Cerebellar cortex (tissue), 1 donor: ENCODE measurements at places on chromosomes 11 and 22.

DNA sequence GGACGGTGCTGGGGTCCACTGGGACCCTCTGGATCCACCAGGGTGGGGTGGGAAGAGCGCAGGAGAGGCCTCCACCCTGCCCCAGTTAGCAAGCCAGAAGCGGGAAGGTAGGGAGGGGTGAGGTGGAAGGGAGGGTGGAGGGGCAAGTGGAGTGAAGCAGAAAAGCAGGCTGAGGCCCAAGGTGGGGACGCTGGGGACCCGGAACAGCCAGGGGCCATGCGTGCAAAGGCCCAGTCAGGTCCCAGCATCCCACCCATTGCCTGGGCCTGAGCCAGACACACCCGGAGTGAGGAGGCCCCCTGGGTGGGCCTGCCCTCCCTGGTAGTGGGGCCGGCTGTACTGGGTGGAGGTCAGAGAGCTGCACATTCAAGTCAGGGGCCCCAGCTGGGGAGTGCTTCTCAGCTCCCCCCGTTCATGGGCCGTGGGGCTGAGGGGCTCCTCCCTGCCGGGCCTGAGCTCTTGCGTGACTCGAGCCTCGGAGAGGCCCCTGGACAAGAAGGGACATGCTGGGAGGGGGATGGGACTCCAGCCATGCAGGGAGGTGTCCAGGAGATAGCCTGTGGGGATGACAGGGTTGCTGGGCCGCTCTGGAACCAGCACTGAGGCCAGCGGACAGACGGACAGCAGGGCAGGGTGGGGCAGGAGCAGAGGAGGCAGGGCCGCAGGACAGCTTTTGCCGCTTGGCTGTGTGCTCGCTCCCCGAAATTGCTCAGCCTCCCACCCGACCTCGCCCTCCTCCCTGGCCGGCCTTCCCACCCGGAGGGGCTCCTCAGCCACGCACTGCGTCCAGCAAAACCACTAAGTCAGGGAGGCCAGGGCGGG, 7.7 kb downstream of the TNNT3 start:
- DNase-seq: no peak

DNA sequence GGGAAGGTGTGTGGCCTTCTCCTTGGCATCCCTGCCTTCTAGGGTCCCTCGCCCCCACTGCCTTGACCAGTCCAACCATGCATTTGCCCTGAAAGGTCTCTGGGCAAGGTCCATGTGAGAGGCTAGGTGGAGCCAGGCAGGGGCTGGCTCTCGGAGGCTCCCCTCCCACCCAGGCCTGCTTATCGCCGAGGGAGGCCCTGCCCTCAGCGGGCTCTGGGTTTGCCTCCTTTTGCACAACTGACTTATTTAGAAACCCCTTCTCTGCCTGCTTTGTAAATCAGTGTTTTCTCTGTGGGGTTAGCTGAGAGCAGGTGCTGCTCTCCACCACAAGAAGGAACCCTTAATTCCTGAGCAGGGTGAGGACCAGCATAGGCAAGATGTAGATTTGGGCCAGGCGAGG, 47.7 kb downstream of the CD82 start:
- no peak for DNase-seq

DNA sequence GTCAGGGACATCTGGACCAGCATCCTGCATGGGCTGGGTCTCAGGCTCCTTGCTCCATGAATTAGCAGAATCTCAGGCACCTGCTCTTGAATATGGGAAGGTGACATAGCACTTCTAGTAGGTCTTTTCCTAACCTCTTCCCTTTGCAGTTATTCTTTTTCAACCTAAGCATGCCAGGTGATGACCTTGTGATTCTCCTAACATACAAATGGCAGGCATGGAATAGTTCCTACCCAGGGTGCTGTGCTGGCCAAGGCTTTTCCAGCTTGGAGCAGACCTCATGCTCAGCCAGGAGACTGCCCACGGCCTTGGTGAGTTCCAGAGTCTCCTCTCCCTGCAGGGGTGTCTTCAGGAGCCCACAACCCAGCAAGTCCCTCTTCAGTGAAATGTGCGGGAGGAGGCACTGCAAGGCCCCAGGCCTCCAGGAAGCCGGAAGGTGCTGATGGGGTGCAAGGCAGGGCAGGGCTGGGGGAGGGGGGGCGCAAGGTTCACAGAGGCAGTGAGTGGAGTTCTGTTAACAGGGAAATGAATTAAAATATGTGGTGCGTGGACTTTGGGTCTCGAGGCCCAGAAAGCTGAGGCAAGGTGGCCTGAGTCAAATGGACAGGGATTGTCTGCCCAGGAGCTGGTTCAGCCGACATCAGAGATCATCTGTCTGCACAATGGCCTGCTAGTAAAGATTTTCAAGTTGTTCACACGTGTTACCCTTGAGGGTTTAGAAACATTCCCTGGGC, 75.9 kb upstream of the SEPTIN5 start:
- no peak for DNase-seq

- DNase-seq: no peak
Measured at GRCh38 chr22:38704654-38705234, 1.0 kb upstream of the GTPBP1 start.

GRCh38 chr11:17575431-17576425, 28.7 kb downstream of the OTOG start:
- no peak for DNase-seq

DNA sequence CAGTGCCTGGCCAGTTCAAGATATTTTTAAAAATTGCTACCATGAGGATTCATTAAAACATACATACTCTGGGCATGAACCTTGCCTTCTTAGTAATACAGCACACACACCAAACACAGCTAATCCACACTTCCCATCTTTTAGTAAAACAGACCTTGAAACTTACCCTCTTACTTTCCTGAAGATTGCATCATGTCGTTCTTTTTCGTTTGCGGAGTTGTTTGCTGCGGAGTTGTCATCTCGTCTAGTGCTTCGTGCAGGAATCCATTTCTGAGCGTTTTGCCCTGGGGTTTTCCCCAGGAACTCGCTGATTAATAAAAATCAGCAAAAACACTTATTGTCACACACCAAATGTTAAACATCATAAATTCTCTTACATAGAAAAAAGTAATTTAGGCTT, 3.0 kb downstream of the EIF4G2 start:
- no peak for DNase-seq

DNA sequence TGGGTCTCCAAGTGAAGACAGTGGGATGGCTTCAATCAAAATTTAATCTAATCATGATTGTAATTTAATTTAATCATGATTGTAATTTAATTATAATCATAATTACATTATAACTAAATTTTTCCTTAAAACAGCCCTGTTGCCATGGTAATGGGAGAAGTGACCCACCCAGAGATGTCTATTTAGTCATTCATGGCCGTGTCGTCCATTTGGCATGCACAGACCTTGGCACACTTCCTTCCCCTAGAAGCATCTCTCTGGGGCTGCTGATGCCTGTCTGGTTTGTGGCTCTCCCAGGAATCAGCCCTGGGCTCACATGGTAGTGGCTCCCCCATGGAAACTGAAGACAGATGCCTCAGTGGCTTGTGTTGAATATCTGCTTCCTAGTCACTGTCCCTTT, 27.0 kb downstream of the P4HA3 start:
- no peak for DNase-seq

GRCh38 chr22:30247561-30247960, 1.0 kb upstream of the LIF start:
- DNase-seq: no peak

DNA sequence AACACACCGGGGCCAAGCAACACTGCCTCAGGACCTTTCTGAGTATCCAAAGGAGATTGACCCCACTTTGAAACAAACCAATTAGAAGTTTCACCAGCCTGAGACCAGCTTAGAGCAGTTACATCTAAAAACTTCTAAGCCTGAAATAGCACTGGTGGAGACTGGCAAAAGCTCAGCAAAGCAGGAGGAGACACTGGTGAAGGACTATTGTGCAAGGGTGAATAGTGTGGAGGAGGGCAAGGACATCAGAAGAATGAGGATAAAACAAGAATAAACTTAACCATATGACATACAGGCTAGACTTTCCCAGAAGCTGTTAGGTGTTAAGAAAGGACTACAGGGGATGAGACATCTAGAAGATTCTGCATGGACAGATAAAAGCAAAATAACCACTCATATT, 152.4 kb downstream of the FCHSD2 start:
- DNase-seq: no peak

DNA sequence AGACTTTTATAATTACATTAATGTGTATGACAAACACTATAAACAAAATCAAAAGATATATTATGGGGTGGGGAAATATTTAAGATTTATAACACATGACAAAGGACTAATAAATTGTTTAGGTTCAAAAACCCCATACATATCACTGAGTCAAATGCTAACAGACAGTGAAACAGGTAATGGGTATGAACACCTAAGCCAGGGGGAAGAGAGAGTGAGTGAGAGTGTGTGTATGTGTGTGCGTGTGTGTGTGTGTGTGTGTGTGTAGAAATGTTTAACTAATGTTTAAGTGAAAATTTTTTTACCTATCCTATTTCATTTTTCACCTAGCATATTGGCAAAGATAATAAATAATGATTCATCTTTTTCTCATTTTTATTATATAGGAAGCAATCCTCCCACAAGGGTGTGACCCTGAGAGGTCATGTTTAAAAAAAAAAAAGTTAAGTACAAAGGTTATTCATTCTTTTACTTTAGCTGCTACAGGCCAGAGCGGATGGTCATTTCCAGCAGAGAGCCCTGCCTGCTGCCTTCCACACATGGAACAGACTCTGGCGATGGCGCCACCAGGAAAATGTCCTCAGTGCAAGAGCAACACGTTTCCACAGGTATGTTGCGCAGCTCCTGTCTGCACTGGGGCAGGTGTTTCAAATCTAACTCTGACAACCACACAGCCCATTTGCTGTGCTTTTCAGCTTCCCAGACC, 72.9 kb downstream of the PISD start:
- no peak for DNase-seq

DNA sequence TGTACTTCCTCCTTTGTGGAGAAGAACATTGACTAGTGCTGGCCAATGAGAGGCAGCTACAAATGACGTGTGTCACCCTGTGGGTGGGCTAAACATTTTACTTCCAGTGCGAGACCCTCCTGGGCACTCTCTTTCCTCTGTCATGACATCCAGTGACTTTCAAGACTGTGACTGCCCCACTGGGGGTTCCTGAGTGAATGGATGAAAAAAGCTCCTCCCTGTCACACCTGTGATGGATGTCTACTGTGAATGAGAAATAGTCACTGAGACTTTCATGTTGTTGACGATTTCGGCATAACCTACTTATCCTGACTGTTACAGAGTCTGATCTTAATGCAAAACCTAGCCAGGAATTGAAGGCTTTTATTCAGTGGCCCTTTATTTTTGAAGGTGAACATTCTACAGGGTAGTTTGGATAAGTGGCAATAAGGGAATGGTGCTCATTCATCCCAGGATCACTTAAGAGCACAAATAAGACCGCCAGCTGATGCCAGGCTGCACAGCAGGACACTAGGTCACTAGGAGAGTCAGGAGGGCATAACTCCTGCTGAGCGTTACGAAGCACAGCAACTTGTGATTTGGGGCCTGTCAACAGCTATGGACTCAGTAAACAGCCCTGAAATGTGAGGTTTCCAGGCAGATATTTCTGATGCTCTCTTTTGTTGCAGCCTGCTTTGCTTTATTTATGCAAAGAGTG, 636.6 kb downstream of the NTM start:
- no peak for DNase-seq

GRCh38 chr22:26551568-26551967, 38.4 kb downstream of the TPST2 start:
- no peak for DNase-seq

- no peak for DNase-seq
Measured at GRCh38 chr11:130174642-130175041, 15.1 kb downstream of the ST14 start.

DNA sequence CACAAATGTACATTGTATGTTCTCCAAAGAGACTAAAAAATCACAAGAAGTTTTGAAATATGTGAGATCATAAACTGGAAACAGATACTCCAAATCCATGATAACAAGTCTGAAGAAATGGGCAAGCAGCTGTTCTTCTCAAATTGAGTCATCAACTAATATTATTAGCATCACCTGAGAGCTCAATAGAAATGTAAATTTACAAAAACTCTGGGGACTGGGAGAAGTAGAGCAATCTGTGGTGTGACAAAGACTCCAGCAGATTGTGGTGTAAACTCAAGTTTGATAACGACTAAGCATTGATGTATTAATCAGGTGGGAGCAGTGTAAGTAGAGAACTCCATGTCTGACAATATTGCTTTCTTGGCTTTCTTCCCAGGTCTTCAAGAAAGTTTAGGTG, 53.2 kb downstream of the GLYATL1 start:
- no peak for DNase-seq

GRCh38 chr22:49600891-49601431, 226.7 kb downstream of the BRD1 start:
- DNase-seq: no peak

DNA sequence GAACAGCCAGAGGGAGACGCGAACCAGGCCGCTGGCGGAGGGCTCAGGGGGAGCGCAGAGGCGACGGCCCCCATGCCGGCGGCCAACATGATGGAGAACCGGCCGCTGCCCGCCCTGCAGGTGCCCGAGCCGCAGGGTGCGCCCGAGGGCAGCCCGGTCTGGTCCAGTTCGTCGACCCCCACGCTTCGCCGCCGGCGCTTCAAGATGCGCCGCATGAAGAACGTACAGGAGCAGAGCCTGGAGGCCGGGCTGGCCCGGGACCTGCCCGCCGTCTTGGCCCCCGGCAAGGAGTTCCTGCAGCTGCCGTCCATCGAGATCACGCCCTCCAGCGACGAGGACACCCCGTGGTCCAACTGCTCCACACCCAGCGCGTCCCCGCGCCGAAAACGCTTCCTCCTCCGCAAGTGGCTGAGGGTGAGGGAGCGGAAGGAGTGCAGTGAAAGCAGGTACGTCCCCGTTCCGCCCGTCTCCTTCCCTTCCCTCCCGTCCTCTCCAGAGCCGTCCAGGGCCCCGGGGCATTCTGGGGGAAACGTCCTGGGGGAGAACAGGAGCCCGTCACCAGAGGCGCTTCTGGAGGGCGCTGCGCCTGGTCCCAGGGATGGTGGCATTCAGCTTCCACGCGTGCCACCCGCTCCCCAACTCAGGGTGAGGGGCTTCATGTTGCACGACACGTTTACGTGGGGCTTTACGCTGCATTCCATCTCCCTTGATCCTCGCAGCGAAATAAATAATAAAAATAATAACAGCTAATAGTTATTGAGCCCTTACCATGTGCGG, 840 bp downstream of the GRAMD1B start:
- no peak for DNase-seq

- no peak for DNase-seq
Measured at GRCh38 chr22:47036352-47036751, 273.9 kb downstream of the TBC1D22A start.

DNA sequence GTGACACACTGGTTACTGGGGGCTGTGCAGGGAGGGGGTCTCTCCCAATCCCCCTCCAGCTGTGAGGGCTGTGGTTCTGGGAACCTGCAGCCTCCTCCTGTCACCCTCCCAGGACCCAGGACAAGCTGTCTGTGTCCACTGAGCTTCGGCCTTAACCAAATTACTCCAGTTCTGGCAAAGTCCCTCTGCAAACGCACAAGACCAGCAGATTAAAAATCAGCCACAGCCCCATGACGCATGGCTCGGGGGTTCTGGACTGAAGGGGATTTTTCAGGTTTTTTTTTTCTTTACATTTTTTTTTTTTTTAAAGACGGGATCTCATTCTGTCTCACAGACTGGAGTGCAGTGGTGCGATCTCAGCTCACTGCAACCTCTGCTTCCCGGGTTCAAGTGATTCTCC, 32.2 kb upstream of the A4GALT start:
- DNase-seq: no peak

GRCh38 chr11:67665541-67666302, 8.7 kb downstream of the ALDH3B2 start:
- DNase-seq: no peak
